ENCODE measurements at places on chromosomes 3 and 15. TPM values are rescaled to one million over a fixed set of nuclear protein-coding genes. Genes with fewer than 3 reads are reported as not detected.

CPNE4 gene
- polyA plus RNA-seq: 22.2 TPM

MINAR1 gene
- polyA plus RNA-seq: 0.04 TPM

SLC22A14 gene
- 0.78 TPM for polyA plus RNA-seq

IGF1R gene
- 24.4 TPM for polyA plus RNA-seq

DUOXA2 gene
- not detected for polyA plus RNA-seq

CTXN2 gene
- 3.8 TPM for polyA plus RNA-seq

HERC2 gene
- 15.0 TPM for polyA plus RNA-seq

SGO1 gene
- 1.9 TPM for polyA plus RNA-seq

HDC gene
- 2.6 TPM for polyA plus RNA-seq

ZMYND10 gene
- not detected for polyA plus RNA-seq

LRRC2 gene
- 1.6 TPM for polyA plus RNA-seq

SUSD5 gene
- 0.62 TPM for polyA plus RNA-seq

TTBK2 gene
- polyA plus RNA-seq: 20.7 TPM

TP63 gene
- polyA plus RNA-seq: not detected

CADM2 gene
- polyA plus RNA-seq: 94.3 TPM

SERPINI2 gene
- polyA plus RNA-seq: 5.8 TPM

WDR49 gene
- 3.2 TPM for polyA plus RNA-seq

TGM4 gene
- not detected for polyA plus RNA-seq

CPB1 gene
- not detected for polyA plus RNA-seq

DISP2 gene
- polyA plus RNA-seq: 15.7 TPM

C3orf20 gene
- not detected for polyA plus RNA-seq

CD200 gene
- 59.0 TPM for polyA plus RNA-seq

ANKRD34C gene
- polyA plus RNA-seq: 4.0 TPM

PAQR9 gene
- polyA plus RNA-seq: 5.6 TPM

TJP1 gene
- 15.6 TPM for polyA plus RNA-seq

C3orf80 gene
- 11.7 TPM for polyA plus RNA-seq

GFM1 gene
- polyA plus RNA-seq: 89.6 TPM

ZNF619 gene
- 0.62 TPM for polyA plus RNA-seq

TGM5 gene
- 0.24 TPM for polyA plus RNA-seq

MKRN2OS gene
- 4.0 TPM for polyA plus RNA-seq

TMEM266 gene
- polyA plus RNA-seq: 0.51 TPM

PP2D1 gene
- not detected for polyA plus RNA-seq

VIPR1 gene
- 6.1 TPM for polyA plus RNA-seq

STARD5 gene
- polyA plus RNA-seq: not detected

RGMA gene
- polyA plus RNA-seq: 0.31 TPM

CAPN3 gene
- polyA plus RNA-seq: 1.5 TPM

XIRP1 gene
- polyA plus RNA-seq: not detected

Measured in Purkinje cell (primary cell).